T-helper 2 cell treated with Interferon-gamma antibody and Interleukin-4, amounts not matched to agents 100 ng/mL and 5 ng/mL, for 36 hours (primary cell): ENCODE measurements at places on chromosomes 2 and 18. TPM values are rescaled to one million over a fixed set of nuclear protein-coding genes. Genes with fewer than 3 reads are reported as not detected.

The ADD2 gene
- 3.4 and 4.0 TPM in 2 replicates for total RNA-seq

The NXPH2 gene
- total RNA-seq = not detected in 2 replicates

The FSHR gene
- total RNA-seq = not detected in 2 replicates

The TSPYL6 gene
- not detected in 2 replicates for total RNA-seq

The KATNAL2 gene
- 0.73 and 1.0 TPM in 2 replicates for total RNA-seq
